Esophagus squamous epithelium (tissue), 5 donors: ENCODE measurements at places on chromosomes 3 and 15. TPM values are rescaled to one million over a fixed set of nuclear protein-coding genes. Genes with fewer than 3 reads are reported as not detected.

- no peak for DNase-seq
Measured at GRCh38 chr3:130389743-130390478, 44.4 kb downstream of the COL6A5 start.

DNA sequence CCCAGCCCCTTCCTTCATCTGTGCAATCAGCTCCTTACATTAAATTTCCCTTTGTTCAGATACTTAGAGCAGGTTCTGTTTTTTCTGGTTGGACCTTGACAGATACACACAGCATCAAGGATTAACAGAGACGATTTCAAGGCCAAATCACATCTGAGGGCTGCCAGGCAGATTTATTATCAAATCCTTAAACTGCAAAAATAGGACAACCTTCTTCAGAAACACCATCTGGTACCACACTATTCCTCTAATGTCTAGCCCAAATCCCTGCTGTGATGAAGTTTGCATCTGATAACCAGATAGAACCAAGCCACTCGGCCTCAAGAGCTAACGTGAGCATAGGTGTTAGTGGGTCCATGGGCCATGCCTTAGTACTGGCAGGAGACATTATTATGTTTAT lies 250.7 kb upstream of the PROK2 start:
- no peak for DNase-seq

Gene COL6A5
- total RNA-seq: 0.15 TPM

Gene GCNT3
- total RNA-seq: 30.2 TPM

DNA sequence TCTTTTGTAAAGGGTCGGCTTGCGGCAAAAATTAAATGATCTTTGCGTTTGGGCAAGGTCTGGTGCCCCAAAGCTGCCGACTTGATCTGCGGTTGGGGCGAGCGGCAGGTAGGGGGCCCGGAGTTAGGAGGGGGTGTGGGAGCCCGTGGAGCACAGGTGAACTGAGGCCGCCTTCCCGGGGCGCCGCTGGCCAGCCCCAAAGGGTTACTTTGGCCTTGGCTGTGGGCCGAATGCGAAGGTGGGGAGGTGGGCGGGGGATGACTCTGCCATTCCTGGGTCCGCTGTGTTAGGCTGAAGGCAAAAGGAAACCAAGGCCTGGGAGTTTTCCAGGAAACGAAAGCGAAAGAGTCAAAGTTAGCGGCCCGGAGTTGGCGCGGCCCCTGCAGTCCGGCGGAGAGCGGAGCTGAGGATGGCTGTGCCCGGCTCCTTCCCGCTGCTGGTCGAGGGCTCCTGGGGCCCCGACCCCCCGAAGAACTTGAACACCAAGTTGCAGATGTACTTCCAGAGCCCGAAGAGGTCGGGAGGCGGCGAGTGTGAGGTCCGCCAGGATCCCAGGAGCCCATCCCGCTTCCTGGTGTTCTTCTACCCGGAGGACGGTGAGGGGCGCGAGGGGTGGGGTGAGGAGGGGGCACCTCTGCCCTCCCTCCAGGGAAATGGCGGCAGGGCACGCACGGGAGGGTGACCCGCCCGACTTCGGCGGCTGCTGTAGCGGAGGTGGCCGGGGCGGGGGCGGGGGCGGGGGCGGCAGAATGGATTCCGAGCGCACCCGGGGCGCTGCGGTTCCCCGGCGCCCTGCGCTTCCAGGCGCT lies at the start of gene PARP14:
Gene PARP14, plus strand, starts transcription at position 365 of the 809 bp plus-strand sequence. Its CDS starts 45 bp downstream, at position 410.
- DNase-seq: no peak

Gene RETNLB
- total RNA-seq: not detected

- DNase-seq: no peak
Measured at GRCh38 chr3:184601576-184602371, 40.2 kb downstream of the EPHB3 start.

- no peak for DNase-seq
Measured at GRCh38 chr3:53226142-53226840, 29.5 kb downstream of the TKT start.

Gene ATP6V1A
- 62.4 TPM for total RNA-seq

GRCh38 chr15:48936666-48937065 lies 27.1 kb downstream of the SHC4 start:
- DNase-seq: no peak

- no peak for DNase-seq
Measured at GRCh38 chr3:29453284-29454001, 172.6 kb downstream of the RBMS3 start.

DNA sequence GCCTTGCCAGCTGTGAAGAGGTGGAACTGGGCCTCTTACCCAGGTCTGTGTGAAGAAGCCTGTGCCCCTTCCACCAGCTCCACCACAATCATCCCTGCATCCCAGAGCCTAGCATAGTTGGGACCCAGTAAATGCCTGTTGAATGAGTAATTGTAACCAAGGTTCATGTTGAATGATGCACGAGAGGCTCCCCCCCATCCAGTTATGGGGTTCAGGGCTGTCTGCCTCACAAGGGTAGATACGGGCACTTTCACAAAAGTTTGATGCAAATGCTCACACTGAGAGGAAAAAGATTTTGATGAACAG lies 29.5 kb upstream of the TSEN2 start:
- no peak for DNase-seq

DNA sequence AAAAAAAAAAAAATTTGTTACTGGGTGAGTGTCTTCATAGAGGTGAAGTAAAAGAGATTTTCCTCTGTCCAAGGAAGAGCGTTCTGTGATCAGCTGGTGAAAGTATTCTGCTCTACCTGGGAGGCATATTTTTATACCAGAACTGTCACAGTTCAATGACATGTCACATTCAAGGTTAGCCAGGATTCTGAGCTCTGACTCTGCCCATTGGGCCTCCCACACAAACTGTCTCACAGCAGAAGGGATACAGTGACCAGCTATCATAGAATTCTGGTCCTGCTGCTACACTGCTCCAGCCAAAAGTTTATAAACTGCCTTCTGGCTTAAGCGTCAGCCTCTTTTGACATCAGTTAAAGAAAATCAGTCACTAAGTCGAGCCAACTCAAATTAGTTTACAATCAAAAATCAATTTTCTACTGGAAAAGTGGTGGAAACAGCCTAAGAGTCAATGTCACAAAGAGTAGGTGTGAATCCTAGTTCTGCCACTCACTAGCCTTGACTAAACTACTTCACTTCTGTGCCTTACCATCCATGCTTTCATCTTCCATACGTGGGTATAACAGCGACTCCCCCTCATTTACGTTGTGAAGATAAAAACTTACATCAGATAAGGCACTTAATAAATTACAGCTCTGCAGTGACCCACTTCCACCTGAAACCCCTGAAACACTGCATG lies 52.7 kb upstream of the DCUN1D1 start:
- no peak for DNase-seq

DNA sequence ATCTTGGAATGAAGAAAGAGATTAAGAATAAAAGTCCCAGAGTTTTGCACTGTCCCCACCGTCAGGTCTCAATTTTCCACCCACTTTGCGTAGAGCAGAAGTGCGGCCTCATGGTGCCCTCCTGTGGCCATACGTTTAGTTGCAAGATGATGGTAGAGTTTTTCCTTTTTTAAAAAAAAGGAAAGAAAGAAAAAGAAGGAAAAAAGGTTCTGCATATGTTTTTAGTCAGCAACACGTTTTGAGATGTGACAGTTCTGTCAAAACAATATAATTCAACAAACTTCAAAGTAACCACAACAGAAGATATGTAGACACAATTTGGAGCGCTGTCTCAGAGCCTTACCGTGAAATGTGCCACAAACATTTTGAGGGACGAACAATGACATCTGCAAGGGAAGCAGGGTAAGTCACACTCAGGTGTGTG lies 24.6 kb downstream of the EBLN2 start:
- no peak for DNase-seq

DNA sequence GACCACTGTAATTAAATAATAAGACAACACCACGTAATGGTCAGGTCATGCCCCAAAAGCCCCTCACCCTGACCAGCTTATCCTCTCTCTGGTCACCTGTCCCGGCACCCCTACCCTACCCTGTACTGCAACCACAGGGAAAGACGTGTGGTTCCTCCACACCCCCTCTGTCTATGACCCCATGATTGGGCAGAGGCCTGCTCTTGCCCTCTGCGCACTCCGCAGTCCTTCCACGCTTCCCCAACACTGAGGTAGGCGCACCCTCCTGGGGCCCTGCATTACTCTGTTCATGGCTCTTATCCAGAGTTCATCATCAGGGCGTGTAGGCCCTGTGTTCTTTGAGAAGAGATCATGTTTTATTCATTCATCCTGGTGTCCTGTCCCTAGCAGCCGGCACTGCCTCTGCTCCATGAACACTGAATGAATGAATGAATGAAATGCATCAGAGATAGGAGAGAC lies 33.8 kb downstream of the MGLL start:
- DNase-seq: no peak

DNA sequence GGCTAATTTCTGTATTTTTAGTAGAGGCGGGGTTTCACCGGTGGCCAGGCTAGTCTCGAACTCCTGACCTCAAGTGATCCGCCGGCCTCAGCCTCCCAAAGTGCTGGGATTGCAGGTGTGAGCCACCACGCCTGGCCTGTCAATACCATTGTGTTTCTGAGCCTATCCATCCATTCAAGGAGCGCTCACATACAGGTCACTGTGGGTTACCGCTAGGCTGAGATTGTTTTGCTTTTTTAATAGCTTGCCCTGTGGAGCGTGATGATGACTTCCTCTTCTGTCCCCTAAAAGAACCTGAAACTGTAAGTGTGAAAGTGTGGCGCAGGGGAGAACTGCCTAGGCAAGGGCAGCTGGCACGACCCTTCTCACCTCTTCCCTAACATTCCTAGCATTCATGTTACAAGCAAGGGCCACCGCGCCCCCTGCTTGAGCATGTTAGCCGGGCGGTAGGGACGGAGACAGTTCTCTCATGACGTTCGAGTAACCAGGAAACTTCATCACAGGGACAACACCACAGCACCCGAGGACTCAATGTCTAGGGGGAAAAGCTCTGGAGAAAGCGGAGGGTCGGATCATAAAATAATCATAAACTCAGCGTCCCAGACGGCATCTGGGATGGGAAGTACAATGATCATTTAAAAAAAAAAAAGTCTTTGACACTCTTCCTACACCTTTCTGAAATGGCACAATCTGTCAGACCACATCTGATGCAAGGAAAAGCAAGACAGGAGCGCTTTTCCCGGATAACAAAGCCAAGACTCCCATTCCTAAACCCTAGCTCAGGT lies 790 bp downstream of the LAMP3 start:
- no peak for DNase-seq

Gene CELF6
- total RNA-seq: not detected

DNA sequence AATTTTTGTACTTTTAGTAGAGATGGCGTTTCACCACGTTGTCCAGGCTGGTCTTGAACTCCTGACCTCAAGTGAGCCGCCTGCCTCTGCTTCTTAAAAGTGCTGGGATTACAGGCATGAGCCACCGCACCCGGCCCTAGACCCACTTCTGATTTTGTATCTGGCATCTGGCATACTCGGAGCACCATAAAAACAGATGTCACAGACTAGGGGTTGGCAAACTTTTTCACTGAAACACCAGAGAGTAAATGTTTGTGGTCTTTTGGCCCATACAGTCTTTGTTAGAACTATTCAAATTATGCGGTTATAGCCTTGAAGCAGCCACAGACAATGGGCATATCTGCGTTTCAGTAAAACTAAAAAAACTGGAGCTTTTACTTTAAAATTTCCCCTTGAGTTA lies 110.7 kb downstream of the TJP1 start:
- no peak for DNase-seq

Gene PLSCR2
- not detected for total RNA-seq

Gene ZNF660
- 0.59 TPM for total RNA-seq

DNA sequence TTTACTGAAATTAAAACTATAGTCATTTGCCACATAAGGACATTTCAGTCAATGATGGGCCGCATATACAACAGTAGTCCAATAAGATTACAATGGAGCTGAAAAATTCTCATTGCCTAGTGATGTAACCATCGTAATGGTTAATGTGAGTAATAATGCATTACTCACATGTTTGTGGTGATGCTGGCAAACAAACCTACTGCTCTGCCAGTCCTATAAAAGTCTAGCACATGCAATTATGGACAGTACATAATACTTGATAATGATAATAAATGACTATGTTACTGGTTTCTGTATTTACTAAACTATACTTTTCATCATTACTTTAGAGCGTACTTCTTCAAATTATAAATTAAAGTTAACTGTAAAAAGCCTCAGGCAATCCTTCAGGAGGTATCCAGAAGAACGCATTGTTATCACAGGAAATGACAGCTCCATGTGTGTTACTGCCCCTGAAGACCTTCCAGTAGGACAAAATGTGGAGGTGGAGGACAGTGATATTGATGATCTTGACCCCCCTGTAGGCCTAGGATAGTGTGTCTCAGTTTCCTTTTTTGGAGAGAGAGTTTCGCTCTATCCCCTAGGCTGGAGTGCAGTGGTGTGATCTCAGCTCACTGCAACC lies 102.7 kb downstream of the ATP1B3 start:
- no peak for DNase-seq

Gene SLC12A1
- total RNA-seq: not detected

- DNase-seq: no peak
Measured at GRCh38 chr3:10744098-10744465, 71.9 kb upstream of the SLC6A11 start.

Gene WNT5A
- 28.8 TPM for total RNA-seq

DNA sequence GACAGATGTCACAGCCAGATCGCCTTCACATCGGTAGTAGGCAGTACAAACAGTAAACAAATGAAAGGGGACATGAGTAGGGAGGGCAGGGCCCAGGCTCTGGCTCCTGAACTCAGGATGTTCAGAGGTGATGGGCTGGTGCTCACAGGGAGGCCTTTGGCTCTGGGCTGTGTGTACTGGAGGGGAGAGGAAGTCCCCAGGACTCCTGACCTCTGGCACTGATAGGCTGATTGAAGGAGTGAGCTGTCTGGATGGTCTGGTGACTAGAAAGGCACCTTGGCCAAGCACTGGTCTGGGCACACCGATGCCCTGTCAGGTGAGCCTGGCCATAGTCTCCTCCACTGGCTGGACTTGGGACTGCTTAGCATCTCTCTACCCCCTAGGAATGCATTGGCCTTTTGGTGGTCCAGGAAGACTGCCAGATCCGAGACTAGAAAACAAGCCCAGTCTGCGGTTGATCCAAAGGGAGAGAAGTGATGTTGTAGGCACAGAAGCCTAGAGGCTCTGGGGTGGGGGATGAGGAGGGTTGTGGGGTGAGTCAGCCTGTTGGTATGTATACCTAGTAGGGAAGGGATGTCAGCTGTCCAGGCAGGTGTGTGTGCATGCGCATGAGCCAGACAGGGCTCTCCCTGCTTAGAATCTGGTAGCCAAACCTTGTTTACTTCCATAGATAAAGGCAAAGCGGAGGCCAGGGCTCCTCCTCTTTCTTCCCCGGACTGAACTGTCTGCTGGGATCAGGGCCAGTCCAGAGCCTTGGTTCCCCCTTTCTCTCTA lies 1.9 kb downstream of the SPINT1 start:
- no peak for DNase-seq

Gene ARRDC4
- 11.1 TPM for total RNA-seq

Gene ZNF620
- total RNA-seq: not detected
